Ovary (tissue), 10 donors: ENCODE measurements at places on chromosomes 2 and 18. TPM values are rescaled to one million over a fixed set of nuclear protein-coding genes. Genes with fewer than 3 reads are reported as not detected.

DNA sequence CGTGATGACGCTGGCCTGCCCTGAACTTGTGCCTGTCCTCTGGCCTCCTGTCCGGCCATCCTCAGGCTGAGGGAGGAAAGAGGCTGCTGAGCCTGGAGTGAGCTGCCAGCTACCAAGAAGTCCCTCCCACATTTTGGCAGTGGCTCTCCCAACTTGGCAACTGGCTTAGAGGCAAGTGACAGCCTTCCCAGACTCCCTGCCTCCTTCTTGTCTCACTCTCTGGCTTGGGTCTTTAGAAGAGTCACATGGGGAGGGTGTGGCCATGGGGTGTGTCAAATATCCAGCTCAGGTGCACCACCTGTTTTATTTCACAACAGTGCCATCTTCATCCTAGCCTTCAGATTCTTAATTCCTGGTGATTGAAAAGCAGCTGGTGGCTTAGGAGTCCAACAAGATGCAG is 222.9 kb downstream of the PRKCE start:
- H3K4me3 ChIP-seq, result no peak overlapping the region
- H3K4me1 ChIP-seq, result no peaks in the 10 kb centered on the region
- no peaks in the 10 kb centered on the region for H3K27me3 ChIP-seq
- DNase-seq, result no peak

GRCh38 chr18:5972298-5972697 is 77.0 kb upstream of the TMEM200C start:
- no peaks in the 10 kb centered on the region for H3K27me3 ChIP-seq
- no peaks in the 10 kb centered on the region for H3K4me1 ChIP-seq
- H3K36me3 ChIP-seq, result no peaks in the 10 kb centered on the region
- DNase-seq, result no peak

MYO7B gene
- polyA plus RNA-seq, result 0.46 TPM

GRCh38 chr2:152466041-152466440 is 131.1 kb downstream of the FMNL2 start:
- DNase-seq, result peak; percentile 73
- H3K36me3 ChIP-seq, result no peaks in the 10 kb centered on the region
- H3K27me3 ChIP-seq, result no peaks in the 10 kb centered on the region
- H3K27ac ChIP-seq, result peak overlapping the region; percentile 2

- no peak overlapping the region for H3K27ac ChIP-seq
- no peaks in the 10 kb centered on the region for H3K4me1 ChIP-seq
Observed at GRCh38 chr2:182098648-182099047, 113.0 kb downstream of the PPP1R1C start.

DNA sequence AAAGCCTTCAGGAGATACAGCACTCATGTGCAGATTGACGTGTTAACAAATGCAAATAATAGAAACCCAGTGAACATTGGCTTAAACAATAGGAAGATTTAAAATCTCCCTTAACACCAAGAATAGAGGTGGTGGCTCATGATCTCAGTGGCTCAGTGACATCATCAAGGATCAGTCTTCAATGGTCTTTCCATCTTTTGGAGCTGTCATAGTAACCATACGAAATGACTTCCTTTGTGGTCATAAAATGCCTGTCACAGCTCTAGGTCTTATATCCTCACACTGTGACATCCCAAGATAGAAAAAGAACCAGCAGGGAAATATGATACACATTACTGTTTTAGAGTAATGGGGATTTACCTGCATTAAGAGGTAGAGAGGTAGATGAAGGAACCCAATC is 59.6 kb upstream of the ACKR3 start:
- H3K36me3 ChIP-seq, result no peaks in the 10 kb centered on the region
- no peaks in the 10 kb centered on the region for H3K27me3 ChIP-seq
- H3K4me3 ChIP-seq, result no peak overlapping the region
- peaks cover 2% of the 10 kb centered on the region for H3K4me1 ChIP-seq
- no peak for DNase-seq
- no peak overlapping the region for H3K27ac ChIP-seq

DNA sequence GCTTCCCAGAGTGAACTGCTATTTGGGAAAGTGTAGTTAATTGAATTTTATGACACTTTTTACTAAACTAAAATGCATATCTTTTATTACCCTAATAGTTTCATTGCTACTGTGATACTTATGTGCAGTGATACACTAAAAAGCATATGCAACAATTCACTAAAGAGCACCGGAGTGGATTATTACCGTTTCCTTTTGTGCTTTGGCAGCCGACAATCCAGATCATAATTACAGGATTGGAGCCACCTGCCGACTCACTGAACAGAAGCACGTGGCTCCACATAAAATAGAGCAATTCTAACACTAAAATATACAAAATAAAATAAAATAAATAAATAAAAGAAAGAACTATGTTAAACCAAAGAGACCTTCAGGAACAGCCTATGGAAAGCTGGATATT is 583.4 kb downstream of the NRXN1 start:
- DNase-seq, result no peak
- no peaks in the 10 kb centered on the region for H3K36me3 ChIP-seq
- H3K4me1 ChIP-seq, result no peaks in the 10 kb centered on the region
- H3K27ac ChIP-seq, result no peak overlapping the region
- no peak overlapping the region for H3K4me3 ChIP-seq

DNA sequence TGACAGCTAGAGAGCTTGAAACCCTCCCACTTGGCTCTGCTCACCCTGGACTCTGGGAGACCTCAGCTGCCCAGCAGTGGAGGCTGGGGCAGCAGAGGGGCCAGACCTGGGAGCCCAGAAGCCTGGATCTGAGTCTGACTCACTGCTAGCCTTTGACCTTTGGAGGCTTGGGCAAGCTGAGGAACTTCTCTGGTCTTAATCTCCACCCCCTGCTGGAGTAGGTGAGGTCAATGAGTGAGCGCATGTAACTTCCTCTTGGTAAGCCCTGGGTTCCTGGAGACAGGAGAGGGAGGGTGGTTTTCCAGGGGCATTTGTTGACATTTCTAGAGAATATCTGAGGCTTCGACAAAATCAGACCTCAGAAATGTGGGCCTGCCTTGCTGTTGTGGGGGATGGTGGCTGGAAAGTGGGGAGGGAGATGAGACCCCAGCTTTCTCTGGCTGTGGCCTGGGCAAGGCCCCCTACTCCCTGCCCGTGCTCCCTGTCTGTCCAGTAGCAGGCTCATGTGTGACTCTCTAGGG is 73.0 kb upstream of the YWHAQ start:
- H3K4me1 ChIP-seq, result no peaks in the 10 kb centered on the region
- DNase-seq, result peak; percentile 14
- H3K4me3 ChIP-seq, result no peak overlapping the region
- H3K27ac ChIP-seq, result no peak overlapping the region
- no peaks in the 10 kb centered on the region for H3K36me3 ChIP-seq

- H3K27me3 ChIP-seq, result no peaks in the 10 kb centered on the region
- DNase-seq, result no peak
- H3K4me1 ChIP-seq, result peaks cover 2% of the 10 kb centered on the region
- no peak overlapping the region for H3K27ac ChIP-seq
Observed at GRCh38 chr2:200471324-200471848, 38.5 kb downstream of the KCTD18 start.

REG3G gene
- polyA plus RNA-seq, result 0.30 TPM

GRCh38 chr2:101419096-101419663 is 31.9 kb upstream of the CREG2 start:
- no peak overlapping the region for H3K4me3 ChIP-seq
- no peaks in the 10 kb centered on the region for H3K36me3 ChIP-seq
- no peaks in the 10 kb centered on the region for H3K4me1 ChIP-seq
- H3K27me3 ChIP-seq, result no peaks in the 10 kb centered on the region

E2F6 gene
- 9.9 TPM for polyA plus RNA-seq

DNA sequence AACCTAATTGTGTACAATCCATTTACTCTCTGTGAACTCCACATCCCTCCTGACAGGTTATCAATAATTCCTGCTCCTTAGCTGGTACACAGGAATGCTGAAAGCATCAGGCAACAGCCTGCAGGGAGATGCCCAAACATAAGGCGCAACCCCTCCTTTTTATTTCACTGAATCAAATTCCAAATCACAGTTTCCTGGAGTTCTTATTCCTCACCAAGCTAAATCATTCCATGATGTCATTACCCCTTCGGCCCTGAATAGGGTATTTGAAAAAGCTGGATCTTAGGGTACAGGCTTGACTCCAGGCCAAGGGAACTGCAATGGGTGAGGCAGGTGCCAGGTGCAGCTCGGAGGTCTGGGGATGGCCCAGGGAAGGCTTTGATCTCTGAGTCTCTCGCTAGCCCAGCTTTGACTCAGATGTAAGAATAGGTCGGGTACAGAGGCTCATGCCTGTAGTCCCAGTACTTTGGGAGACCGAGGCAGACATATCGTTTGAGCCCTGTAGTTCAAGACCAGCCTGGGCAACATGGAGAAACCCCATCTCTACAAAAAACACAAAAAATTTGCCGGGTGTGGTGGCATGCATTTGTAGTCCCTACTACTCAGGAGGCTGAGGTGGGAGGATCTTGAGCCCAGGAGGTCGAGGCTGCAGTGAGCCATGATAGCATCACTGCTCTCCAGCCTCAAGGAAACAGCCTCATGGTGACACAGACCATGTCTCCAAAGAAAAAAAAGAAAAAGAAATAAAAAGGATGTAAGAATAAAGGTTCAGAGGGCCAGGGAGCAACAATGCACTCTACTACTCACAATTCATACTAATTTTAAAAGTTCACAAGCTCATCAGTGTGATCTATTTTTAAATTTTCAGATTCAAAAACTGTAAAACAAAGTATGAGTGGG is 6.8 kb downstream of the FHL2 start:
- H3K27ac ChIP-seq, result peak overlapping the region; percentile 98
- no peaks in the 10 kb centered on the region for H3K27me3 ChIP-seq
- peaks cover 27% of the 10 kb centered on the region for H3K4me1 ChIP-seq
- no peak overlapping the region for H3K4me3 ChIP-seq
- DNase-seq, result peak; percentile 30
- H3K36me3 ChIP-seq, result no peaks in the 10 kb centered on the region

GRCh38 chr2:74714691-74715080 is 60.6 kb downstream of the SEMA4F start:
- H3K4me1 ChIP-seq, result no peaks in the 10 kb centered on the region
- no peaks in the 10 kb centered on the region for H3K36me3 ChIP-seq
- no peak for DNase-seq
- H3K27ac ChIP-seq, result no peak overlapping the region

GKN2 gene
- 0.77 TPM for polyA plus RNA-seq

GRCh38 chr2:36708041-36708741 is 11.7 kb downstream of the VIT start:
- no peaks in the 10 kb centered on the region for H3K27me3 ChIP-seq
- H3K4me1 ChIP-seq, result peaks cover 4% of the 10 kb centered on the region
- no peak for DNase-seq
- no peak overlapping the region for H3K4me3 ChIP-seq
- H3K27ac ChIP-seq, result no peak overlapping the region
- no peaks in the 10 kb centered on the region for H3K36me3 ChIP-seq

- H3K4me1 ChIP-seq, result peaks cover 6% of the 10 kb centered on the region
- no peaks in the 10 kb centered on the region for H3K27me3 ChIP-seq
- DNase-seq, result peak; percentile 53
- H3K4me3 ChIP-seq, result no peak overlapping the region
- peak overlapping the region; percentile 22 for H3K27ac ChIP-seq
- H3K36me3 ChIP-seq, result no peaks in the 10 kb centered on the region
Observed at GRCh38 chr2:144834998-144835633, 315.2 kb upstream of the ZEB2 start.

- DNase-seq, result no peak
- H3K27ac ChIP-seq, result no peak overlapping the region
- no peaks in the 10 kb centered on the region for H3K27me3 ChIP-seq
- H3K36me3 ChIP-seq, result no peaks in the 10 kb centered on the region
- no peak overlapping the region for H3K4me3 ChIP-seq
Observed at GRCh38 chr2:226211439-226211838, 588.2 kb downstream of the IRS1 start.

ACYP2 gene
- 15.6 TPM for polyA plus RNA-seq

- H3K4me3 ChIP-seq, result no peak overlapping the region
- H3K27me3 ChIP-seq, result no peaks in the 10 kb centered on the region
- no peak for DNase-seq
- H3K36me3 ChIP-seq, result no peaks in the 10 kb centered on the region
Observed at GRCh38 chr2:140698636-140699035, 1432.2 kb downstream of the LRP1B start.

VIT gene
- 19.4 TPM for polyA plus RNA-seq

- no peak for DNase-seq
- H3K4me1 ChIP-seq, result peaks cover 6% of the 10 kb centered on the region
Observed at GRCh38 chr18:75209951-75210258, 692 bp upstream of the TSHZ1 start.

DNA sequence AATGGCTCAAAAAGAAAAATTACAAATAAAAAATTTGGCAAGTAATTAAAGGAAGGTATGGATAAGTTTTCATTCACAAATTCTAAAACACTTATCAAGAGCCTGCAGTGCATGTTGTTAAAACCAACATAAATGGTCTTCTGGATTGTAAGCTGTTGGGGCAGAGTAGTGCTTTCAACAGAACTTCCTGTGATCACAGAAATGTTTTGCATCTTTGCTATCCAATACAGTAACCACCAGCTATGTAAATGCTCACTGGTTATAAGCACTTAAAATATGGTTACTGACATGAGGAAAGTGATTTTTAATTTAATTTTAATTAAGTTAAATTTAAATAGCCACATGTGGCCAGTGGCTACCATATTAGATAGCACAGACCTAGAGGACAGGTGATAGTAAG is 133.1 kb downstream of the NBAS start:
- H3K36me3 ChIP-seq, result no peaks in the 10 kb centered on the region
- no peak overlapping the region for H3K4me3 ChIP-seq
- no peak overlapping the region for H3K27ac ChIP-seq
- DNase-seq, result no peak
- no peaks in the 10 kb centered on the region for H3K4me1 ChIP-seq

DNA sequence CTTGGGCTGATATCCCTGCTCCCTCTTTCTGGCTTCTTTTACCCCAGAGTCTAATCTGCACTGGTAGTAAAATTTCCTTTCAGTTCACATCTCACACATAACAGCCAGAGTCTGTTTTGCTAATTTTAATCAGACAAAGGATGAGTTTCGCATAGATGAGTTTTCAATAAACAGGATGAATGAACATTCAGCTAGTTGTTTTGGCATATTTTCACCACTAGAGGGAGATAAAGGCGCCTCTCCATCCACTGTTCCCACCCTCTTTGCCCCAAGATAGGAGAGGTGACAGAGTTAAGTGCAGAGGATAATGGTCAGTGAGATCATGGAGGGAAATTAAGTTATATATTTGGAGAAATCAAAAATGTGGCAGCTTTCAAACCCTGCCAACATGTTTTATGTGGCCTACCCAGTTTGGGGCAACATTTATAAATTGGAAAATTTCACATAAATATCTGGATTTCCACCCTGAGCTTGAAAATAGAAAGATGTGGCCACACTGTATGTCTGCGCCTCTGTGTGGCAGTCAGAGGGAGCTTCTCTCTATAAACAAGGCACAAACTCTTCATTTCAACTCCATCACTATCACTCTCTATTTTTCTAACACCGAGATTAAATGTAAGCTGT is 48.5 kb upstream of the DTNA start:
- H3K27ac ChIP-seq, result no peak overlapping the region
- peaks cover 3% of the 10 kb centered on the region for H3K4me1 ChIP-seq
- H3K27me3 ChIP-seq, result no peaks in the 10 kb centered on the region
- DNase-seq, result no peak

DNA sequence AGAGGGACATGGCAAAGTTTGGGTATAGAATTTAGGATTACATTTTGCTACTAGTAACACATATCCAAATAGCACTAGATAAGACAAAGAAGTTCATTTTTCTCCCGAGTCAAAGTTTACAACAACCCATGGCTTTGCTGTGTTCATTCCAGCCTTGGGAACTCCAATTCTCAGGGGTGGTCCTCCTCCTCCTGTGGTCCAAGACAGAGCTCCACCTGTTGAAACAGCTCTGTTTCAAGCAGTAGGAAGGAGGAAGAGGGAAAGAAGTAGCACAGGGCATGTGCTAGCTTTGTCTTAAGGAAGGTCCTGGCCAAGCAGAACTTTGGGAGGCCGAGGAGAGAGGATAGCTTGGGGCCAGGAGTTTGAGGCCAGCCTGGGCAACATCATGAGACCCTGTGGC is 113.8 kb upstream of the SIX2 start:
- no peaks in the 10 kb centered on the region for H3K36me3 ChIP-seq
- no peak for DNase-seq
- no peaks in the 10 kb centered on the region for H3K27me3 ChIP-seq
- no peak overlapping the region for H3K4me3 ChIP-seq
- H3K4me1 ChIP-seq, result no peaks in the 10 kb centered on the region
